ENCODE measurements at places on chromosomes 4 and X. TPM values are rescaled to one million over a fixed set of nuclear protein-coding genes. Genes with fewer than 3 reads are reported as not detected.

CCSER1 gene
- 36.2 TPM for total RNA-seq

EXOC1 gene
- 38.5 TPM for total RNA-seq

PABPC5 gene
- total RNA-seq = not detected

INTU gene
- total RNA-seq = 5.1 TPM

WDR17 gene
- total RNA-seq = 7.6 TPM

PRDM8 gene
- total RNA-seq = 5.2 TPM

F8A3 gene
- total RNA-seq = 15.2 TPM

SUPT20HL2 gene
- not detected for total RNA-seq

GRCh38 chr4:7703688-7704087, 236.0 kb downstream of the AFAP1 start:
- no peak for DNase-seq

DNA sequence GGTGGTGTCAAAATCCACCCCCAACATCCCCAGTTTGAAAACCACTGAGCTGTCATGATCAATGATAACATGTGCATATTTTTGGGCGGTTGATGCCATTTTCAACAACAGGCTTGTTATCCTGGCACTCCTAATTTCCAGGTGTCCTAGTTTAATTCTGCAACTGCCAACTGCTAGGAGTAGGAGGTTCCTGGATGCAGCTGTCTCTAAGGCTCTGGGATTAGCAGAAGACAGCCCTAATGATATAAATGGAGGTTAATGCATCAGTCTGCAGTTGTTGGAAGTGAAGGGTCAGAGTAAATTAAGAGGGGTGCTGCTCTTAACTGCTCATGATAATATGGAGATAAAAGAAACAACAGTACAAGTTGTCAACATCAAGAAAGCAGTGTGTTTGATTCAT, 23.8 kb downstream of the ARFIP1 start:
- DNase-seq = no peak

GRCh38 chr4:120692964-120693363, 229.6 kb downstream of the PRDM5 start:
- peak; percentile 23 for DNase-seq

GRCh38 chr4:143667461-143667860, 33.0 kb downstream of the FREM3 start:
- no peak for DNase-seq

DNA sequence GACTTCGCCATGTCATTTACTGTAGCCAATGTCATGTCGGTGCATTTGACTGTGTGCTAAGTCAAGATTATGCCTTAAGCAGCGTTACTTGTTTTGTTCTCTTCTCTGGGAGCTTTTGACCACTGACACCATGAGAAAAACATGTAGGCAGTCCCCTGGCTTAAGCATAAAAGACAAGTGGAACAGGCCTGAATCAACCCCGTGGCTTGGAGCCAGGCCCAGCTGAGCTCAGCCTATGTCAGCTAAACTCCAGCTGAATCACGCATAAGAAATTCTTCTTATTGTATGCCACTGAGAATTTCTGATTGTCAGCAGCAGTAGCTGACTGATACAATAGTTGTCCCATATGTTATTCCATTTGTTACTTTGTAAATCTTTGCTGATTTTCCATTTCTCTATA, 261.9 kb downstream of the CBLL2 start:
- DNase-seq = peak; percentile 10

- DNase-seq = no peak
These were observed 5.2 kb downstream of the NLGN4X start for GRCh38 chrX:6223516-6223915.

DNA sequence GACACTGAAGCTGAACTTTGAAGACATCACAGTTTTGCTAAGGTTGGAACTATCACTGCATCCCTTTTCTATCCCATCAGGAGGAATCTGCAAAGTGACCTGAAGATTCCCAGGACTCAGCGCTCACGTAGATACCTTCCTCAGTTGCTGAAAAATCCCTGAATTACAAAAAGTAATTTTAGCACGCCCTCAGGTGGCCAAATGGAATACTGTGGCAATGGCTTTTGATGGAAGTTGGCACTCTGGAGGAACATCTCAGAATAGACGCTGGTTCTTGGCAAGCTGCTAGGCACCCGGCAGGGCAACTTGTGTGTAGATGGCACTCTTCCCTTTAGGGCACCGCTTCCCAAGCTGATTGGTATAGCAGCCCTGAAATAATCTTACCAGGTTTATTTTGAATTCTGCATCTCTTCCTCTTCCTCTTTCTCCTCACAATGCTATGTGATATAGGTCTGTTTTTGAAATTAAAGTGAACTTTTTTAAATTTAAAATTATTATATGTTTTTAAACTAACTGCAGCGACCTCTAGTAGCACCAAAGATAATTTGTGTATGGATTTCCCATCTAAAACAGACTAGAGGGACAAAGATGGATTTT, 16.3 kb upstream of the ESX1 start:
- DNase-seq = peak; percentile 14

- DNase-seq = no peak
These were observed 12.2 kb downstream of the ZNF630 start for GRCh38 chrX:48059296-48059639.

DNA sequence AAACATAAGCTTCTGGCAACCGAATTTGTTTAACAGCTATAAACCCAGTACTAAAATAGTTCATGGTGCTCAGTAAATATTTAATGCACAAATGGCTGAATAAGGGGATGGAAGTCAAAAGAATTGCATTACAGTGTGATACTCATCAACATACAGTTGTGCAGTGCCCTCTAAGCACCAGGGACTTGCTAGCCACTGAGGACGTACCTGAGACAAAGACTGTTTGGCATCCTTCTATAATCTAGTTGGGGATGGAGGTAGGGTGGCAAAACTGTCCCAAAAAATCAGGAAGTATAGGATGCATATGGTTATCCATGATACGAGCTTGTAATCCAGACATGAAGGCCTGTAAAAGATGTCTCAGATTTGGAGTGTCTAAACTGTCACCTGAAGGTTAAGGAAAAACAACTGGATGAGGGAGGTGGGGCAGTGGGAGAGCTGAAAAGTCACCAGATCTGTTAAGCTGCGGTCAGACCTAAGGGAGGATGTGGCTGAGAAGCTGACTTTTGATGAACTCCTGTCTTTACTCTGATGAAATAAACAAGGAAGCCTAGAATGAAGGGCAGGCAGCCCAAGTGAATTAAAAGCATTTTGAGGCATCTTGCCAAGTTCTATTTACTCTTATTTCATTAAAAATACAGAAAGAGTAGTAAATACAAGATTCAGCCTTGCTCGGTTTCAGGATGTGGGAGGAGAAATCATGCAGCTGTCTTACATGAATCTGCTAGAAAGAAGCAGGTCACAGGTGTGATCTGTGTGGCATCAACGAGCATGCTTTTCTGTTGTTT, 12.0 kb upstream of the CD38 start:
- peak; percentile 28 for DNase-seq

- DNase-seq = no peak
These were observed 746.3 kb upstream of the FAM241A start for GRCh38 chr4:111398906-111399330.

DNA sequence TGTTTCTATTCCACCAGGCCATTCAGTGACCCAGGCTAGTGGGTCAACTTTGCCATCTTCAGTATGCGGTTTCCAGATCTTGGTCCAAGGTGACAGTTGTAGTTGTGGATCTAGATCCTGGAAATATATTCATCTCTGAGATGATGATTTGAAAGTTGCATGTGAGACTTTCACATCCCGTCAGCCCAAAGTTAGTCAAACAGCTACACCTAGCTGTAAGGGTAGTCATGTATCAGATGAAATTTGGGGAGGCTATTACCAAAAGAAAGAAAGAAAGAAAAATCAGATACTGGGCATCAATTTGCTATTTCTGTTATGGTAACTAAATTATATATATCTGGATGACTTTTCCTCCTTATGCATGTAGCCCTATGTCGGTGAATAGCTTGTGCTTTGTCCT, 259.4 kb upstream of the ARX start:
- DNase-seq = no peak

DNA sequence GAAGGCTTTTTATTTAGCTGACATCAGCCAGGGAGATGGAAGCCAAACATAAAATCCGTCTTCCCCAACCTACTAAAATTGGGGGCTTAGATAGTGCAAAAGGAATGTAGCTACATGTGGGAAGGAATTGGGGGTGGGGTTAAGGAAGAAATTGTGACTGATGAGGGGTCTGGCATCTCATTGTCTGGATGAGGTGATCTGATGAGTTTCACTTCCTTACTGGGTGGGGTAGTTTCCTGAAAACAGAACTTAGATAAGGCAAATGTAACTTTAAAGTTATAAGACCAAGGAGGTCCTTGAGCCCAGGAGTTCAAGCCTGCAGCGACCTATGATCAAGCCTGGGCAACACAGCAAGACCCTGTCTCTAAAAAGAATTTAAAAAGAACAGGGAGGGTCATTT, 105.5 kb upstream of the NEIL3 start:
- DNase-seq = no peak

GRCh38 chrX:4851534-4851933, 1138.1 kb upstream of the PRKX start:
- DNase-seq = no peak

DNA sequence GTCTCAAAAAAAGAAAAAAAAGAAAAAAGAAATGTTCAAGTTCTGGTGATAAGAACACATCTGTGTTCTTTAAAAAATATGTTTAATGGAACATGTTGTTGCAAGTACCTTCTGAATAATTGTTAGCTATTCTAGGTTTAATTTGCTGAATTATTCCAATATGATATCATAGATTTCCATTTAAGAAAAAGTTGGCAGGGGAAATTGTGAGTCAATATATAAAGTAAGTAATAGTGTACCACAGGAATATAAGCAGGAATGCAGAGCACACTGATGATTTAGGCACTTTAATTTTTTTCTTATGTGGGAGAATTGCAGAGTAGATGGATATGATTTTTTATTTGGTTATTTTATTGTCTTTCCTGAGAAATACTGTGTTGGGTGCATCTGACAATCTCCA, 190.7 kb downstream of the RPA4 start:
- DNase-seq = no peak

DNA sequence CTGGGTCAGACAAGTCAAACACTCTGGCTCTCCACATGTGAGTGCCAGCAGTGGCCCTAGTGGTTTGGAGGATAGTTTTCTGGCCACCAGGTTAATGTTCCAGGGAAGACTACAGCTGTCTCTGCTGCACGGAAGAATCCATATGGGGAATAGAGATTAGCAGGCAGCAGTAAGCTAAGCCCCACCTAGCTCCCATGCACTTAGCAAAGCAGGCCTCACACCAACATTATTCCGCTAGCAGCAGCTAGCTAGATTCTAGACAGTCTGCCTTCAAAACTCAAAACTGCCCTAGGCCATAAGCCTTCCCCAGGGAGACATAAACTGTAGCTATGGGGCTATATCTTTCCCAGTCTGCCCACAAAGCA, 203.4 kb downstream of the CHIC1 start:
- no peak for DNase-seq

- DNase-seq = peak; percentile 74
These were observed 73.6 kb upstream of the DHX15 start for GRCh38 chr4:24657768-24658617.

DNA sequence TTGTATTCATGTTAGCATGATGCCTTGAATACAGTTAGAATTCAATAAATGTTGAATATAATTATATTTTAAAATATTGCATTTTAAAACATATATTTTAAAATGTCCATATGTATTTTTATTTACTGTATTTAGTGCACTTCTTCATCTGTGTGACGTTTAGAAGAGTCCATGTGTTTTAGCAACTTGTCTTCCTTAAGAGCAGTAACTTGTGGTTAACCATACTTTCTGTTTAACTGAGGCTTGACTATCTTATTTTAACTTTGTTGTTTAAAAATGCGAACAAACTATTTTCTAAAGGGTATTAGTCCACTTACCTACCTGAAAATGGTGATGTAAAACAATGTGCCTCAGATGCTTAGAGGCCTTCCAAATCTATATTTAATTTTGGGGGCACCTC, 858 bp downstream of the DMP1 start:
- DNase-seq = no peak

GRCh38 chr4:79653871-79654270, 245.8 kb upstream of the GK2 start:
- DNase-seq = no peak

- DNase-seq = peak; percentile 75
These were observed at the start of gene SOWAHD for GRCh38 chrX:119757979-119758730. Gene SOWAHD (plus strand): TSS chrX:119758588. CDS start chrX:119758668, 80 bp downstream.

DNA sequence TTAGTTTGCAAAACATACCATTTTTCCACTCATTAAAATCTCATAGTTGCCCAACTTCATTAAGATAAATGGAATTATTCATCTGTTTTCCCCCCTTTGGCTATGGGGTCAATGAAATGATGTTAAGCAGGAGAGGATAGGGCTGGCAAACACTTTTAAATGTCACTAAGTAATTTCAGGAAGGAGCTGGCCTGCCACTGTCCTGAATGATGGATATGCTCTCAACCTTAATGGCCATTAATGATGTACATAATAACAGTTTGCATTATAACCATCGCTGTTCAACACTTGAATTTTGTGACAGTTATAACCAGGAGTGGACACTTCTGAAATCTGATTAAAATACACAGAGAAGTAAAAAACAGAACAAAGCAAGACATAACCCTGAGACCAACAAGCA, 77.2 kb downstream of the C4orf51 start:
- DNase-seq = no peak

GRCh38 chrX:38599796-38600755, 38.7 kb downstream of the TSPAN7 start:
- no peak for DNase-seq

GRCh38 chrX:54452920-54453319, 12.7 kb downstream of the TSR2 start:
- DNase-seq = no peak

DNA sequence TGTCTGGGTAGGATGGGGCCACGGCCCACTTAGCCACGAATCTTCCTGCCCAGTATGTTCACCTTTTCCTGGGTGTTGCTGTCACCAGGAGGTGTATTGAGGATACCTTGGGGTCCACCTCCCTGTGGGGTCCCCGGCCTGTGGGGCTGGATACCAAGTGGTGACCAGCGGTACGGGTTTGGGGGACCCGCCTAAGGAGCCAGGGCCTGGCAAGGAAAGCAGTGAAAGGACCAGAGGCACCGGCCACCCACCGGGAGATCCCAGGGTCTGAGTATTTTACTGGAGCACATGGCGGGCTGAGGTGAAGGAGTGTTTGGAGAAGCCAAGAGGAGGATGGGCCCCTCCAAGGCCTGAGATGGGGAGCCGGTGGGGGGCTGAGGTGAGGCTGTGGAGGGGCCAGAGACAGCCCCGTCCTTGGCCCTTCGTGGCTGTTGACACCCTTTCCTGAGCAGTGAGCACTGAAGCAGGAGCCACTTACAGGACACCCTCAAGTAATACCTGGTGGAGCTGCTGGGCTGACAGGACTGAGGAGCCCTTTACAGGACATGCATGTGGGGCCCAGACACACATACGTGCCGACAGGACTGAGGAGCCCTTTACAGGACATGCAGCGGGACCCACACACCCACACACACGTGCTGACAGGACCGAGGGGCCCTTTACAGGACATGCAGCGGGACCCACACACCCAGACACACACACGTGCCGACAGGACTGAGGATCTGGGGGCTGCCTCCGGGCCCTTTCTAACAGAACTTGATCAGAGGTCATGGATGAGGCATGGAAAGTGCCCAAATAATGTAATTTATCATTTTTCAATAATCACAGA, 38.4 kb downstream of the TMEM271 start:
- no peak for DNase-seq

- no peak for DNase-seq
These were observed 424.1 kb downstream of the SMARCA1 start for GRCh38 chrX:129099207-129099606.

Data from transverse colon (tissue), 4 donors.